Left colon (tissue), 2 donors: ENCODE measurements at places on chromosomes 2 and 18. TPM values are rescaled to one million over a fixed set of nuclear protein-coding genes. Genes with fewer than 3 reads are reported as not detected.

GRCh38 chr2:44972771-44973535, 31.5 kb downstream of the SIX3 start:
- no peak for DNase-seq

- DNase-seq = no peak
Measured at GRCh38 chr18:79577451-79578395, 101.9 kb upstream of the CTDP1 start.

DNA sequence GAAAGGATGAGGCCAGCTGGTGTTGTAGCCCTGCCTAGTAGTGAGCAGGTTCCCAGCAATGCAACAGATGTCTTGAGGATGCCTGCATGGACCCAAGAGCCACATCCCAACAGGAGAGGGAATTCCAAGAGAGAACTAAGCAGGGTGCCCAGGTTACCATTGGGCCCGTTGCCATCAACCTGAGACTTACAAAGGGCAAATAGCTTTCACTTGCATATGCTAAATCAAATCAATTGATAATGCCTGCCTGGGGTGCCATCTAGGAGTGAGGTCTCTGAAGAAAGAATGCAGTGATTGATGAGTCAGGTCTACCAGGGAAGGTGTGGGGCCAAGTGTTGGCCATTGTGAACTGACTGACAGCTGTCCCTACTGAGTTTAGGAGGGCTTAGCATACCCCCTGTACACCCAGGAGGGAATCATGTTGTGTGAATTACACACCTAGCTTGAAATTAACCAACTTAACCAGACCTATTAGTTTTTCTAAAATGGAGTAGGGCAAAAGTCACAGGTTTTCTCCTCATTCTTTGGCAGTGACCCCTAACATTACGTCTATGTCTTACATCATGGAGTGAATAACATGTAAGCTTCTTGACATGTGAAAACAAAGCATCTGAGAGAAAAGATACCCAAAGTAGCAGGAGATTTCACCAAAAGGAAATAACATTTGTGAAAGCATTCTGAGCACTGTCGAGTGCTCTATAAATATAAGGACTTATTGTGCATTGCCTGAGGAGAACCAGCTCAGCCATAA, 32.3 kb downstream of the FHOD3 start:
- no peak for DNase-seq

The DSG2 gene
- total RNA-seq = 311 TPM

GRCh38 chr2:200795028-200795440, 16.7 kb upstream of the BZW1 start:
- DNase-seq = no peak

The KCNG2 gene
- not detected for total RNA-seq

DNA sequence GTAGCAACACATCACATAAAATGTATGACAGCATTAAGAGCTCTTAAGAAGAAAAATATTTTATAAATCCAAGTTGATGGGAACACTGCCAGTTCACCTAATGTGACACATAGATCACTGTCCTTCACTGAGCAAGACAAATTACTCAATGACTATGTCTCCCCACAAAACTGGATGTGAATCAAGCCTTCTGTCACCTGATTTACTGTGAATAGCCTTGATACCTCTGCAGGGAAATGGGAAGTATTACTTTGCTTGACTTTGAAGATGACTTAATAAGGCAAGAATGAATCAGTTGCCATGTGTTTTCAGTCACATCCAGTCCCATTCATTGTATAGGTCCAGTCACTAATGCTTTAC, 94.6 kb downstream of the NYAP2 start:
- no peak for DNase-seq

DNA sequence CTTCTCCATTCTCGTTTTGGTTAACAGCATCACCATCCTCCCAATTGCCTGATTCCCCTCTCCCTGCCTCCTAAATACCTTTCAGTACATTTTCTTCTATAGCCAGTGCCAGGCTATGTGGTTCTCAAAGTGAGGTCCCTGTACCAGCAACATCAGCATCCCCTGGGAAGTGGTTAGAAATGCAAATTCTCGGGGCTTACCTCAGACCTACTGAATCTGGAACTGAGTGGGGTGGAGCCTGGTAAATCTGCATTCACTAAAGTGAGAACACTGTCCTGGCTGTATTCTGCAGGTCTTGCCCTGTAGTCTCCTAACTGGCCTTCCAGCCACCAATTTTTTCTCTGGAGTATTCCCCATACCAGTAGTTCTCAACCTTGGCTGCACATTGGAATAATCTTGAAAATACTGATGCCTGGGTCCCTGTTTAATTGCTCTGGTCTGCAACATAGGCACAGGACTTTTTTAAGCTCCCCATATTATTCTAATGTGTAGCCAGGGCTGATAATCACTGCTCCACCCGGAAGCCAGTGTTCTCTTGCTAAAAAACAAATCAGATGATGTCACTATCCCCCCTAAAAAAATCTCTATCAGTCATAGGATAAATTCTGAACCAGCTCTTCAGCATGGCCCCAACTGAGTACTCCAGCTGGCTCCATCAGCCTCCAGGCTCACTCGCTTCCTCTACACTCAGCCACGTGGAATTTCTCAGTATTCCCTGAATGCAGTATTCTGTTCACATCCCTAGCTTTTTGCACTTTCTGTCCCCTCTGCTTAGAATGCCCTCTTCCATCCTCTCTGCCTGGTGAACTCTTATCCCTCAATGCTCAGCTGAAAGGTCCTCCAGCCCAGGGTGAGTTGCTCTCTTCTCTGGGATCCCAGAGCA, 98.4 kb downstream of the CDK15 start:
- DNase-seq = no peak

GRCh38 chr2:216534809-216535208, 36.2 kb downstream of the RPL37A start:
- no peak for DNase-seq

The CTAGE1 gene
- not detected for total RNA-seq

DNA sequence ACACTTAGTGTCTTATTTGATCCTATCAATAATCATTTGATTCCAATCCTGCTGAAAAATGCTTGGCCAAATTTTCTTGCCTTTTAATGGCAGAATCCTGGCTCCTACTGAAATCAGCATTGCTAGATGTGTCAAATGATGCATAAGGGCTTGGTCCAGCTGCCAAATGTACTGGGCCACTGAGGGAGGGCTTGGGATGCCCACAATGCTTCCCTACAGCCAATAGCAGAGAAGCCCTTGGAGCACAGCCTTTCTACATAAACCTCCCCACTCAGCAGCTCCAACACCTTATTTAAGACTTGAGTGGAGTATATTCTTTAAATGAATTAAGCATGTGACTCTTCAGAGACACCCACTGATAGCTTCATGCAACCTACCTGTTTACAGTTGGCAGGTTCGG, 3.6 kb downstream of the ALK start:
- DNase-seq = no peak

The GALM gene
- 51.6 TPM for total RNA-seq

DNA sequence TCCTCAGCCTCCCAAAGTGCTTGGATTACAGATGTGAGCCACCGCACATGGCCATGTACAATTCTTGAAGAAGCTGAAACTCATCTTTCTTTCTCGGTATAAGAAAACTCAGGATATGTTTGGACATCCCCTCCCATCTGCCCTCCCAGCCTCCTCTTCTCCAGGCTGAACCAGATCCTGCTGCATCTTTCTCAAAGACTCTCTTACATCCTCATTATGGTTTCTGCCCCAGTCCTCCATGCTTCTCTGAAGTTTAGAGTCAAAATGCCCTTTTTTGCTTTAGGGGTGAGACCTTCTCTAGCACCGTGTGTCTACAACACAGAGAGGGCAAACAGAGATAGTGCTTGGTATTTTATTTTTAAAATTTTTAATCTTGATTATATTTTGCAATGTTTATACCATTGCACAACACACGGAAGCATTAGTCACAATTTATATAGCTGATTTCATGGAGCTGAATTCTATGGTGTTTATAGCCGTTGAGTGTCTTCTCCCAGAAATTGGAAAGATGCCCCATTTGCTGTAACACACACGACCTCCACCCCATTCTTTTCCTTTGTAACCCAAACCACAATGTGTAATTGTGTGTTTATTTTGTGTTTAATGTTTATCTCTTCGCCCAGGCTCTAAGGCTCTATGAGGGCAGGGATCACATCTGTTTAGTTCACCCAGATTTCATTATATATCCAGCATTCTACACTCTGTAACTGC, 206.0 kb upstream of the TNP1 start:
- DNase-seq = no peak

The SPC25 gene
- 1.2 TPM for total RNA-seq

DNA sequence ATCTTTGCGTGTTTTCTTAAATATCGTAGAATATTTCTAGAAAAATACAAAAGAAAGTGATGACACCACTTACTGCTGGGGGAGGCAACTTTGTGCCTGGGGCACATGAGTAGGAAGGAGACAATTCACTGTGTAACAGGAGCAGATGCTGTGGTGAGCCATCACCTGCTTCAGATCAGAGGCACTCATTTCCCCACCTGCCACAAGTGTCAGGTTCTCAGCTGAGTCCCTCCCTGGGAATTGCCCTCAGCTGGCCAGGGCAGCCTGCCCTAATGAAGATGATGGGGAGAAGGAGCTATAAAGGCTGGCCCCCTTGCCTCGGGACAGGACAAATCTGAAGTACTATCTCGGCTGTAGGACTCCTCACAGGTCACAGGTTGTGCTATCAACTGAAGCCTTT, 322.8 kb downstream of the STK39 start:
- no peak for DNase-seq
